ENCODE measurements at places on chromosomes 16 and 17. TPM values are rescaled to one million over a fixed set of nuclear protein-coding genes. Genes with fewer than 3 reads are reported as not detected.

Gene PCGF2
- 1.4 TPM for total RNA-seq

Gene ZG16
- total RNA-seq, result not detected

Gene KRTAP9-4
- not detected for total RNA-seq

Gene ENDOV
- total RNA-seq, result 15.1 TPM

Gene FOXN1
- not detected for total RNA-seq

Gene KRT24
- not detected for total RNA-seq

Gene ACSM3
- total RNA-seq, result 0.56 TPM

Gene RPH3AL
- total RNA-seq, result 1.8 TPM

Gene ALOX12B
- total RNA-seq, result not detected

Gene KRTAP4-6
- total RNA-seq, result not detected

Gene FNDC8
- not detected for total RNA-seq

Gene CES4A
- total RNA-seq, result 0.83 TPM

Gene SUZ12
- total RNA-seq, result 12.2 TPM

Gene SOST
- total RNA-seq, result not detected

Gene MC1R
- total RNA-seq, result 4.4 TPM

Gene CFAP52
- not detected for total RNA-seq

Gene MSL1
- total RNA-seq, result 28.3 TPM

Gene MT1G
- not detected for total RNA-seq

Gene TMED6
- not detected for total RNA-seq

Gene NRN1L
- total RNA-seq, result not detected

Gene DNAAF8
- 0.54 TPM for total RNA-seq

Gene MMP28
- 0.18 TPM for total RNA-seq

Gene PYDC1
- total RNA-seq, result not detected

Gene ATP2C2
- total RNA-seq, result not detected

Gene GP2
- total RNA-seq, result not detected

Gene HCRT
- total RNA-seq, result not detected

Gene SEPTIN1
- not detected for total RNA-seq

Gene SLC12A3
- not detected for total RNA-seq

Gene SMIM36
- total RNA-seq, result not detected

Gene ARL5C
- total RNA-seq, result not detected

Gene MEIOB
- not detected for total RNA-seq

Gene TPSG1
- total RNA-seq, result not detected

Gene CRHR1
- not detected for total RNA-seq

Gene GAST
- not detected for total RNA-seq

Gene KRT25
- not detected for total RNA-seq

Measured in IMR-90 (cell line).